Activated naive CD4-positive, alpha-beta T cell (primary cell): ENCODE measurements at places on chromosomes 2 and 18.

GRCh38 chr2:112718863-112719370 lies 1.9 kb upstream of the NT5DC4 start:
- no peak for DNase-seq

DNA sequence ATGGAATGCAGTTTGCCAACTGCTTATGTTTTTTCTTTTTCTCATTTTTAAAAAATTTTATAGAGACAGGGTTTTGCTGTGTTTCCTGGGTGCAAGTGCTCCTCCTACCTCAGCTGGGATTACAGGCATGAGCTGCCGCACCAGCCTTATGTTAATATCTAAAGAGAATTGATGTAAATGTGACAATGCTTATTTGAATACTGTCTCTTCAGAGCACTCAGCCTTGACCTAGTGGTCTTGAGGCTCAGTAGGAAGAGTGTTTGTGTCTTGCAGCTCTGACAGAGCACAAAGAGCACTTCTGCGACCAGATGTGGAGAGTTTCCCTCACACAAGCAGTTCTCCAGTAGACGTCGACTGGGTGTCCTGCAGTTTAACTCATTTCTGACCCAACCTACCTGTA lies 55.3 kb downstream of the ARHGEF4 start:
- no peak for DNase-seq

- DNase-seq, result no peak
Observed at GRCh38 chr18:54906331-54907185, 52.7 kb downstream of the CCDC68 start.

DNA sequence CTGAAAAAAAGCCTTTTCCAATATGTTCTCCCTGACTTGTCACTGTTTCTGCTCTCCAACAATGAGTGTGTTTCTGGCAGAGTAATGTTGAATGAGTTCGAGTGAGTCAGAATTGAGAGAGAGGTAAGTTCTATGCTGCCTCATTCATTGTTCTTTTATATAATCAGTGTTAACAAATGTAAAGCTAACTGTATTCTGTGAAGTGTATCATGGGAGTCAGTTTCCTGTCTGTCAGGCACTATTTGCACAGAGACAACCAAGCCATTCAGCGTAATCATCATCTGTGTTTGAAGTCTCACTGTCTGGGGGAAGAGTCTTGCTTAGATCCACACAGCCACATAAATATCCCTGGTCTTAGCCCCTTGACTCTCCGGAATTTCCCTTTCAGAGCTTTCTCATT lies 22.0 kb upstream of the UPP2 start:
- no peak for DNase-seq

DNA sequence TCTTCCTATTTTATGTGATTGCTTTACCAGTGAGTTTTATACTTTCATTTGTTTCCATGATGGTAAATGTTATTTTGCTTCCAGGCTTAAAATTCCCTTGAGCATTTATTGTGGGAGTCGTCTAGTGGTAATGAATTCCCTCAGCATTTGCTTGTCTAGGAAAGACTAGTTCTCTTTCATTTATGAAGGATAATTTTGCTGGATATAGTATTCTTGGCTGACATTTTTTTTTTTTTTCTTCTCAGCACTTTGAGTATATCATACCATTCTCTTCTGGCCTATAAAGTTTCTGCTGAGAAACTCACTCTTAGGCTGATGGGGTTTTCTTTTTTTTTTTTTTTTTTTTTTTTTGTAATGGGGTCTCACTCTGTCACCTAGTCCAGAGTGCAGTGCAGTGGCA lies 99.1 kb downstream of the EDAR start:
- DNase-seq, result no peak

GRCh38 chr2:43478412-43479086 lies 117.3 kb downstream of the THADA start:
- DNase-seq, result no peak

GRCh38 chr18:57813245-57813644 lies 10.1 kb upstream of the ATP8B1 start:
- DNase-seq, result no peak

DNA sequence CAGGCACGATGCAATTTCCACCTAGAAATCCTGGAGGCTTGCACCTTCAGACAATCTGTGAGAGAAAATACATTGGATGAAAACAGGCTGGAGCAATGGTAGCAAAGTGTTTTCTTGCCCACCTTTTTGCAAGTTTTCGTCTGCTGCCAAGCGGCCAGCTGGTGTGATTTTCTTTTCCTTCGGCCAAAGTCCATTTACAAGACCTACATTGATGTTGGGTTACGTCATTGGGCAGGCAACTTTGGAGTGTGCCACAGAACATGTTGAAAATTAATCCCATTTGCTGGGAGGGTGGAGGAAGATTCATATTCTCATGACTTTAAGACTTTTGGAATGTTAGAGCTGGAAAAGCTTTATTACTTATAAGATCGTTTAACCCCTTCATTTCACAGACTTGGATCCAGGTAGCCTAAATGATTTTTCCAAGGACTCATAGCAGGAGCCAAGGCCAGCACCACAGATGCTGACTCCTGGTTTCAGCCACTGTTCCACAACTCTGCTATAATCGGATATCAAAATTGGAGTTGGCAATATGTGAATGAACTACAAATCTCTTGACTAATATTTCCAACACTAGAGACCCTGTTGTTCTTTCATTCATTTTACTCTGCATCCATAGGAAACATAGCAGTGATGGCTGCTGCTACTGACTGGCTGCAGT lies 352.1 kb downstream of the RND3 start:
- DNase-seq, result no peak

DNA sequence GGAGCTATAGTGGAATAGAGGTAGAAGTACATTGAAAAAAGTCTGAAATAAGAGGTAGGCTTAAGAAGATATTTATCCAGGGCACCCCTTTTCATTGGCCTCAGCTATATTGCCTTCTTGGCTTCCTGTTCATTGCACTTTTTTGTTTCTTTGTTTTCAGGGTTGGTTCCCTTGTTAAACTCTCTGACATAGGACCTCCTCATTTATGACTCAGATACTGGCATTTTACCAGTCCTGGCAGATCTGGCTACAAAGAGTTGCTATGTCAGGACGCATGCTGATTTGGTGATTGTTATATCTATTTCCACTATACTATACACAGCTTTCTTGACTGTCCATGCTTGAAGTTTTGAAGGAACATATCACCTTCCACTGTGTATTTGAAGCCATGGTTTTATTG lies 60.0 kb downstream of the GCA start:
- no peak for DNase-seq

GRCh38 chr2:38997781-38998180 lies 108.1 kb downstream of the ARHGEF33 start:
- no peak for DNase-seq

DNA sequence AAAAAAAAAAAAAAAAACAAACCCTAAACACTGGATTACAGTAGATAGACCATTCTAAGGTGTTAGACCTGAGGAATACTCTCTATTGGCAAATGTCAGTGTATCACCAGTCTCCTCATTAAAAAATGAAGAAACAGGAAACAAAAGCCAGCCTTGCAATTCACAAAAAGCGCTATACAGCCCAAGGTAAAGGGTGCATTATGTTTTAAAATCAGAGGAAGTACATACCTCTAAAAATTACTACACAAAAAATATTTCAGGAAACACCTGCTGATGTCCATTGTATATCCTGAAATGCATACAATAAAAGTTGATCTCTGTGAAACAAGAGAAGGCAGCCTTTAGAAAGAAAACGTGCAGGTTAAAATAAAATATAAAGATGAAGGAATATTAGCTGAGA lies 54.9 kb upstream of the TSPYL6 start:
- DNase-seq, result no peak

DNA sequence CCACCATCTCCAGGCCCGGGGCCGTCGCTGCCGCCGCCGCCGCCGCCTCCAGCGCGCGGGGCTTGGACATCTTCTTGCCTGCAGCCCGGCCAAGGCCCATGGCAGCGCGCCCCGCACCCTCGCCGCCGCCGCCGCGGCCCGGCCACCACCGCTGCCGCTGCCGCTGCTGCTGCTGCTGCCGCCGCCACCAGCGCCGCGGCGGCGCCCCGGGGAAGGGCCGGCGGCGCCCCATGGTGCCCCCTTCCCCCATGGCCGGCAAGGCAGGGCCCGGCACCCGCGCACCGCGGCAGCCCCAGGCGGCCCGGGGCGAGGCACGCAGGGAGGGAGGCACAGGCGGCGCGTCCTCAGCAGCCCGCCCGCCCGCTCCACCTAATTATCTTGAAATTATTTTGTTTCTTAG lies 3057.4 kb downstream of the RPIA start:
- no peak for DNase-seq

GRCh38 chr2:24342110-24342910 lies 18.0 kb downstream of the ITSN2 start:
- DNase-seq, result no peak

GRCh38 chr2:25586726-25587144 lies 86.6 kb downstream of the DTNB start:
- no peak for DNase-seq

DNA sequence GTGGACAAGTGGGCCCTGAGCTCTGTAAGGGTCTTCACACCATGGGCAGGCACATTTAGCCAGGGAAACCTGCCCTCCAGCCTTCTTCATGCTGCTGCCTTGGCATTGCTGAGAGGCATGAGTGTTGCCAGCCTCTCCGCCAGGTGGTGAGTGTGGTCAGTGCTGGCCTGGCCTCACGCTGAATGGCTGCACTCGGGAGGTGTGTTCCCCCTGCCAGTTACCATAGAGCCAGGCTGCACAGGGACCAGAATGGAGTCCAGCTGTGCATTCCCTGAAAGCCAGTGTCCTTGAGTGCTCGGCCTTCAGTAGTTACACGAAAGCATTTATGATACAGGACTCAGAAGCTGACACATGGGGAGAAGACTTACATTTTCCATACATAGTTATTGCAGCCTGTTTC lies 139.7 kb downstream of the ATP9B start:
- no peak for DNase-seq

- DNase-seq, result no peak
Observed at GRCh38 chr18:43563780-43564179, 286.5 kb upstream of the SYT4 start.

- no peak for DNase-seq
Observed at GRCh38 chr2:32558492-32558891, 69.4 kb upstream of the TTC27 start.

- DNase-seq, result no peak
Observed at GRCh38 chr18:66005831-66006588, 255.2 kb downstream of the CDH7 start.

DNA sequence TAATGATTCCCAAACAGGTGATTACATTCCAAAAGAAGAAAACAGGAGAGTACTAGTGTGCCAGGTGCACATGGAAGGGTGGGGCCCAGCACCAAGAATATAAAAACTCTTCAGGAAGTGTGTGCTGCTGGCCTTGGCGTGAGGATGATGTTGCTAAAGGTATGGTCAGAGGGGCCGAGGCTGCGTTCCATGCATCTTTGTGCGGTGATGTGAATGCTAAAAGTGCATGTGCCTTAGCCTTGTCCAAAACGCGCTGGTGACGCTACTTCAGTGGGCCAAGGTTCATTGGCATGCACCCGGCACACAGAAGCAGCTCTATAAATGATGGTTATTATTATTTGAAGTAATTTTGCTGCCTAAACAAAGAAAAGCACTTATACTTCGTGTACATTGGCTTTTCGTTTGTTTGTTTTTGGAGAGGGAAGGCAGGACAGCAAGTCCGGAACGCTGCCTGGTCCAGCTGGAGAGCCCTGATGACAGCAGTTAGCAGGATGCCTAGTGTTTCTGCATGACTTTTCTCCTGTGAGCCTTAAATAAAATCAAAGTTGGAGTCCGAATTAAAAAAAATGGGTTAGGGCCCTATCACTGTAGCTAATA lies 2.9 kb downstream of the ALKAL2 start:
- no peak for DNase-seq

DNA sequence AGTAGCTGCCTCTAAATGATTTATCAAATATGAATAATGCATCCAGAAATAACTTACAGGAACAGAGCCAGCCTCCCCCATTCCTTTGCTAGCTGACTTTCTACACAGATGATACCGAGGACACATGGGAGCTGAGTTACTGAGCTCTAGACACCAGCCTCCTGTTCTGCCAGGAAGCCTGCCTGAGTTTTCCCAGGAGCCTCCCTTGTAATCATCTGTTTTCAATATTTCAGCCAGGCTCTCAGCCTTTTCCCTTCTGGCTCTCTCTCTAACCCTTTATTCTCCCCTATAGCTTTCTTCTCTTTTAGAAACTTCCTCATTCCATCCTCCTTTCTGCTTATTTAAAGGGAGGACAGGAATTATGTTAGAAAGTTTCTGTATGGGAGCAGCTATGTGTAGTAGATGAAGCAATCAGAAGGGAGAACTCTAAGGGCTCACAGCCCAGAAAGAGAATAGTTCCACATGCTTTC lies 911.6 kb downstream of the TDRD15 start:
- DNase-seq, result no peak

- no peak for DNase-seq
Observed at GRCh38 chr2:99481941-99482340, 7.9 kb downstream of the REV1 start.

DNA sequence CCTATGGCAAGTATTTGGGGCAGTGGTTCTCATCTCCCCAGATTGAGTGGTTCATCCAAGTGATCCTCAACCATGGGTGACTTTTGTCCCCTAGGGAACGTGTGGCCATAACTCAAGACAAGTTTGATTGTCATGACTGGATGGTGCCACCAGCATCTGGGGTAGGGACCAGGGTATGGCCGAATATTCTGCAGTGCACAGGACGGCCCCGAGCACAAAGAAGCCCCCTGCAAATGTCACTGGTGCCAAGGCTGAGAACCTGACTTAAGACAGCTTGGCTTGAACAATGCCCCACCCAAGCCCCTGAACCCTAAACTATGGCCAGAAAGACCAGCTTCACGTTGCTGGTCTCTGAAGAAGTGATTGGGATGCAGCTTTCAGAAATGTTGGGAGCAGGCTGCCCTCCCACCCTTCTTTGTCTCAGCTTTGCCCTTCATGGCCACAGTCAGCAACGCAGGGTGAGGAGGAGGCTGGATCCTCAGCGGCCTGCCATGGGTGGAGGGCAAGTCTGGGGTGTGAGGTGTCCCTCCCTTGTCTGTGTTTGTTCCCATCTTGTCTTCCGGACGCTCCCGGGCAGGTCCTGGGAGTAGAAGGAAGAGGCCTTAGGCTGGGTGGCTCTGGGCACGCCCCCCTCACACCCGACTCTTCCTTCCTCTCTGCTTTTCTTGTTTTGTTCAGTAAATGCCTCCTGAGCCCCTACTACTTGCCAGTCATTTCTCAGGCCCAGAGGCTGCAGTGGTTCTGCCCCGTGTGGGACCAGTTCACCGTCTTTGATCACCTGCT lies 43.4 kb downstream of the GREB1 start:
- no peak for DNase-seq

- no peak for DNase-seq
Observed at GRCh38 chr18:76494231-76495005, 624 bp downstream of the ZNF516 start.
